ENCODE measurements at places on chromosomes 4 and X.

GRCh38 chr4:76640353-76640910 lies 205.4 kb downstream of the SHROOM3 start:
- DNase-seq = no peak

DNA sequence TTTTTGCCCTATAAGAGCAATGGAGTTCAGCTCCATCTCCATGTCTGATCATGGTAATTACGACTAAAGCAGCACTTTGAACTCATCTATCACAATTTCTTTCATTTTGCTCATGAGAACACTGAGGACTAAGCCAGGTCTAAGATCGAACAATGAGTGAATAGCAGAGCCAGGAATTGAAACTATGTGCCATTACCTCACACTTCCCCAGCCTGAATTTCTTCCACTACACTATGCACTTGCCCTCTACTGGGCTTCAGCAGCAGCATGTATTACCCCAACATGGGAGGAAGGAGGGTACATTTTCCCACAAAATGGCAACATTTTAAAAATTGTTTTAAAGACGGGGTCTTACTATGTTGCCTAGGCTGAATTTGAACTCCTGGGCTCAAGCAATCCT lies 274.7 kb upstream of the FGF13 start:
- DNase-seq = no peak

DNA sequence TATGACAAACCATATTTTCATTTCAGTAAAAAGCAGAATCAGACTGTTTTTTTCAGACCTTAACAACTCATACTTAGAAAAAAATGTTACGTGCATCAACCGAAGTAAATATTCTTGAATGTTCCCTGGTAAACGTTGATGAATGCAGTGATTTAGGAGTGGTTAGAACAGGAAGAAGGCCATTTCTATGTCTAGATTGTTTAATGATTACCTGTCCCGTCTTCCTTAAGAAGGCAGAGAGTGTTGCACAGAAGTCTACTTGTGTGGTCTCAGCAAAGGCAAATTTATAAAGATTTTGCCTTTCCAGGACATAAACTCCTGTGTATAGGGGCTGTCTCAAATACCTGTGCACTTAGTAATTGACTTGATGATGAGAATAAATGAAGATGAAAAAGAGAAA lies 134.5 kb downstream of the MGST2 start:
- DNase-seq = no peak

- DNase-seq = no peak
Observed at GRCh38 chr4:158068068-158068467, 104.8 kb downstream of the GASK1B start.

DNA sequence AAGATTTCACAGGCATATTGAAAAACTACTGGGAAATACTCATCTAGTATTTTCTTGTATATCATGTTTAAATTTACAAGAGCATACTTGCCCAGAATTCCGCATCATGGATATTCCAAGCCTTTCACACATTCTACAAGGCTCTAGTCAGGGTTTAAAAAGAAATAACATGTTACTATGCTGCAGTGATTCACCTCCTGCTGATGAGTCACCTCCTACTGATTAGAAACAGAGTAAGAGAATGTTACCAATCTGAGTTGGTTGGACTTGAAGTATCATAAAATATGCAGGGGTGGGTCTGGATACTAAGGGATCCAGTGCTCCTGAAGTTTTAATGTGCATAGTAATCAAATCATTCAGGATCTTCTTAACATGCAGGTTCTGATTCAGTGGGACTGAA lies 192.0 kb upstream of the ANK2 start:
- DNase-seq = no peak

DNA sequence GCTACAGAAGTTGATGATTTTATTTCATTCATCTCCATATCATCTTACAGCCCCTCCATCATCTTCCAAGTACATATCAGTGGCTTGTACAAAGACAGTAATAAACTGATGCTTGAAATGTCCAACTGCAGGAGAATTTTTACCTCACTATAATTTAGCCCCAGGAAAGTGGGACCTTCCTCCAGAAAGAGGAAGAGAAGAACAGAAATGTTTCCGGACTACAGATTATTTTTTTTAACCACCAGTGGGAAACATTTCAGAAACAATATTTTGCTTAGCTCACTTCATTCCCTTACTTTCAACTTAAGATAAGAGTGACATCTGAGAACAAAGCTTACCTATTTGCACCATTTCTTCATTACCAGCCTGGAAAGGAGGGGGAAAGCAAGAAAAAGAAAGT lies 2.0 kb downstream of the ADAMTS3 start:
- no peak for DNase-seq

GRCh38 chr4:13701937-13702446 lies 74.5 kb upstream of the BOD1L1 start:
- no peak for DNase-seq
